ENCODE measurements at places on chromosomes 3 and 15.

GRCh38 chr3:7038394-7038793 lies 177.5 kb downstream of the GRM7 start:
- DNase-seq = no peak

DNA sequence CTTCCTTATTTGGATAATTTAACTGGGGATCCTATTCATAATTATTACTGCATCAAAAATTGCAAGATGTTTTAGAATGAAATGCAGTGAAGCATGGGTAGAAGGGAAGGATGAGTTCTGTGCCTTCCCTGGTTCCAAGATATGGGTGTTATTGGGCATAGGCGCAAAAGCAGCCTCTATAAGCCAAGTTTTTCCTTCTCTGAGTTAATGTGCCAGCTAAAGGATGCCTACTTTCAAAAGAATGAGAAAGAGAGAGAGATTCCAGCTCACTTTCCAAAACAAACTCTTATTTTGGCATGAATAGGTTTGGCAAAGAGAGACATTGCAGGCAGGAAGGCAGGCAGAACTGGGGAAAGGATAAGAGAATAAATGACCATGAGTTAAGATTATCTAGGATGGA lies 270.2 kb downstream of the TAFA4 start:
- no peak for DNase-seq

- DNase-seq = no peak
These were observed 10.3 kb downstream of the RTP1 start for GRCh38 chr3:187207624-187208023.

DNA sequence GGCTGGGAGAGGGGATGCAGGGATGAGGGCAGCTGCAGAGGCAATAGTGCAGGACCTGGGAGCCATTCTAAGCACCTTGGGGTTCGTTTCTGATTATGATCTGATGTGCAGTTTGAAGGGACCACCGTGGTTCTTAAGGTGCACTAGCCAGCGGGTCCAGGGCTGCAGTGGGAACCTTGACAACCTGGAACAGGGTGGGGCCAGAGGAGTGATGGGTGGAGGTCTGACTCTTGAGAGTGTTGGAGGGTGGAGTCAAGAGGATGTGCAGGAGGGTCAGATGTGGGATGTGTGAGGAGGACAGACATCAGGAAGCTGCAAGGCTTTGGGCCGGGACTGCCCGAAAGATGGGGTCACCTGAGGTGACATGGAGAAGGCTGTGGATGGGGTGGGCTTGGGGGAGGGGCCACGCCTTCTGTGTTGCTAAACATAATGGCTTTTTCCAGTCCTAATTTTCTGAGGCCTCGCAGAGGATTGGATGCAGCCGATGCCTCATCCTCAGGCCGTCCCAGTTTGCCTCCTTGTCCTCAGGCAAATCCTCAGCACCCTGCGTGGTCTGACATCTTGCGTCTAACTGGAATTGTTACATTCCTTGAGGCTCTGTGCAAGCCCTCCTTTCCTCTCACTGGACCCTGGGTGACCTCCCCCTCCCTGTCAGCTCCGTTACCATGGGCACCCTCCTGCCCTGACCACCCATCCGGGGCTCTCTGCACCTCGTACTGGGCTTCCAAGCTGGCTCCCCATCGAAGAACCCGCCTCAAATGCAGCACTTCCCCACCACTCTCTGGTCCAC lies 61.4 kb upstream of the TRPM1 start:
- DNase-seq = no peak

GRCh38 chr3:125175295-125176078 lies 37.1 kb downstream of the SLC12A8 start:
- DNase-seq = no peak

- no peak for DNase-seq
These were observed 64.0 kb upstream of the SKOR1 start for GRCh38 chr15:67761343-67761742.

- DNase-seq = no peak
These were observed 184.7 kb downstream of the MEGF11 start for GRCh38 chr15:66068801-66069200.

DNA sequence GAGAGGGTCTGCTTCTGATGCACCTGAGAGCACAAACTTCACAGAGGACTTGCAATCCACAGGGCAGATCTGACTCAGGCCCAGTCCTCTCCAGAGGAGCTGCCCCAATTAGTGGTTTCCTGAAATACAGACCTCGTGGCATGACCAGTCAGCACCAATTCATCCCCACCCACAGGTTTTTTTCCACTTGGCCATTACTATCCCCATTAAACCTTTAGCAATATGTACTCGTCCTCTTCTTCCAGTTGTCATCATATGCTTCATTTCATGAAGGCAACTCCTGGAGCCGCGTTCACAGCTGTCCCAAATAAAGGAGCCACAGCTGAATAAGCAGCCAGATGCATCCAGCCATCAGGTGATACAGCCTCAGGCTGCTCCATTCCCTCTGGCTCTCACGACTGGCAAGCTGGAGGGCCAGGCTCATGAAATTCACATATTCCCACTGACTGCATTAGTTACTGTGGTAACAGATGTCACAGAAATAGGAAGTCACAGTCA lies 163.1 kb downstream of the FMN1 start:
- peak; percentile 43 for DNase-seq

GRCh38 chr15:51849860-51850259 lies 20.4 kb downstream of the TMOD3 start:
- DNase-seq = no peak

DNA sequence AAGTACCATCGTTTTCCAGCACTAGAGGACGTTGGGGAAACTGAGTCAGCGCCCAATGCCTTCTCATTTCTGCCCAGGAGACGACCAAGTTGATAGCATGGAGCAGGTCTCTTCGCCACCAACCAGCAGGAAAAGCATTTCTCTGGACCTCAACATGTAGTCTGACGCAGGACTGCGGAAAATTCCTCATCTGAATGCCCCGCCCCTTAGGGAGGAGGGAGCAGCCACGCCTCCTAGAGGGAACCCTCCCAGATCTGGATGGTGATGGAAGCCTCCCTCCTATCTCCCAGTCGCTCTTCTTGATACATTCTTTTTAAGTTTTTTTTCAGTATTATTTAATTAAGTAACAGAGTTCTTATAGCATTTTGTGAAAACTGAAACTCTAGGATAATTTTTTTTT lies 17.4 kb upstream of the MINDY4B start:
- no peak for DNase-seq

DNA sequence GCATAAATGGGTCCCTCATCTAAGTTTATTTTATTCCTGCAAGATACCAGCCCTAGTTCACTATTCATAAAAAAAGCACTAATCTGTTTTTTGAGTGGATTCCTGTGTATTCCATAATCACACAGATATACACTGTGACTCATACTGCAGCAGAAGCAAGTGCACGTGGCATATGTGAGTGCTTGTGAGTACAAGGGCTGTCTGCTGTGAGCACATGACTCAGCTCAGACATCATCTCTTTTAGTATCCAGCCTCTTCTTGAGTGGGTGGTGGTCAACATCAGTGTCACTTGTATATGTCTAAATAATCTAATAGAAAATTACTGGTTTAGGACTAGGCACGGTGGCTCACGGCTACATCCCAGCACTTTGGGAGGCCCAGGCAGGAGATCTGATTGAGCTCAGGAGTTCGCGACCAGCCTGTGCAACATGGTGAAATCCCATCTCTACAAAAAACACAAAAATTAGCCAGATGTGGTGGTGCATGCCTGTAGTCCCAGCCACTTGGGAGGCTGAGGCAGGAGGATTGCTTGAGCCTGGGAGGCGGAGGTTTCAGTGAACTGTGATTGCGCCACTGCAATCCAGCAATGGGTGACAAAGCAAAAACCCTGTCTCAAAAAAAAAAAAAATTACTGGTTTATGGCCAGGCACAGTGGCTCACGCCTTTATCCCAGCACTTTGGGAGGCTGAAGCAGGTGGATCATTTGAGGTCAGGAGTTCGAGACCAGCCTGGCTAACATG lies 49.8 kb downstream of the NIPA2 start:
- no peak for DNase-seq

GRCh38 chr15:79541196-79541595 lies 109.1 kb downstream of the MINAR1 start:
- no peak for DNase-seq

- no peak for DNase-seq
These were observed 27.9 kb upstream of the ACKR4 start for GRCh38 chr3:132569153-132569552.

GRCh38 chr3:195267096-195267495 lies 3.9 kb downstream of the XXYLT1 start:
- DNase-seq = no peak

DNA sequence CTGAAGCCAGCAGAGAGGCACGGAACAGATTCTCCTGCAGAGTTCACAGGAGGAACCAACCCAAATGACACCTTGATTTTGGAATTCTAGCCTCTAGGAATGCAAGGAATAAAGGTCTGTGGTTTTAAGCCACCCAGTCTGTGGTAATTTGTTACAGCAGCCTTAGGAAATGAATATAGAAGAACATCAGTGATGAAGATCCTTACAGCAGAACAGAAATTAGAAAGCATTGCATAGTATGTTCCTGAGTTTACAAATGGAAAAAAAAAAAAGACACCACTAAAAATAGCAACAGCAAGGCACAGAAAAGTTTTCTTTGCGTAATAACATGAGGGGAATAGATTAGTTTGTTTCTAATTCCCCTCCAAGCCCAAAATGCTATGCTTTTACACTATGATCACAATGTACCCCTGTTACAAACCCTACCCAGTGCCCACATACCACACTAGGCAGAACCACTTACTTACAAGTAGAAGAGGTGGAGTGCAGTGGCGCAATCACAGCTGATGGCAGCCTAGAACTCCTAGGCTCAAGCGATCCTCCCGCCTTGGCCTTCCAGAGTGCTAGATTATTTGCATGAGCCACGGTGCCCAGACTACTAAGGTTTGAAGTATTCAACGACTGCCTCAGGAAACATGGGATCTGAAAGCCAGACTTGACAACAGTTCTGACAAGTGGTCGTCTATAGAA lies 84.3 kb downstream of the SHQ1 start:
- no peak for DNase-seq

DNA sequence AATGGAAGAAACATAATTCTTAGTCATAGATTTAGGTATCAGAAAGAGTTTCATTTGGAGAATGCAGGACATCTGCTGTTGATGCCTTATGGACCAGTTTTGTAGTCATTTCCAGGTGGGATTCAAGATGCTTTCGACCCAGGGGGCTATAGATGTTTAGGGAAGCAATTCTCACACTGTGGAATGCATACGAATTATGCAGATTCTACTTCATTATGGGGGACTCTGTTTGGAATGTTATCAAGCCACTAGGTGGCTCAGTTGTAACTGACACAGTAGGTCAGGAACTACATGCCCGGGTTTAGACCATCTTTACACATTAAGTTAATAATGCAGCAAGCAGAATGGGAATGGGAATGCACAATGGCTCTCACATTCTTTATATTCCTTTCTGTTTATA lies 1359.8 kb downstream of the ZPLD1 start:
- DNase-seq = no peak

GRCh38 chr15:31098953-31099740 lies 2.4 kb downstream of the TRPM1 start:
- DNase-seq = no peak
